ENCODE measurements at places on chromosomes 16 and 17.

GRCh38 chr17:349666-350065 lies 2.9 kb downstream of the RPH3AL start:
- DNase-seq: no peak

- no peak for DNase-seq
Observed at GRCh38 chr17:8150194-8151119, 1.7 kb downstream of the PER1 start.

DNA sequence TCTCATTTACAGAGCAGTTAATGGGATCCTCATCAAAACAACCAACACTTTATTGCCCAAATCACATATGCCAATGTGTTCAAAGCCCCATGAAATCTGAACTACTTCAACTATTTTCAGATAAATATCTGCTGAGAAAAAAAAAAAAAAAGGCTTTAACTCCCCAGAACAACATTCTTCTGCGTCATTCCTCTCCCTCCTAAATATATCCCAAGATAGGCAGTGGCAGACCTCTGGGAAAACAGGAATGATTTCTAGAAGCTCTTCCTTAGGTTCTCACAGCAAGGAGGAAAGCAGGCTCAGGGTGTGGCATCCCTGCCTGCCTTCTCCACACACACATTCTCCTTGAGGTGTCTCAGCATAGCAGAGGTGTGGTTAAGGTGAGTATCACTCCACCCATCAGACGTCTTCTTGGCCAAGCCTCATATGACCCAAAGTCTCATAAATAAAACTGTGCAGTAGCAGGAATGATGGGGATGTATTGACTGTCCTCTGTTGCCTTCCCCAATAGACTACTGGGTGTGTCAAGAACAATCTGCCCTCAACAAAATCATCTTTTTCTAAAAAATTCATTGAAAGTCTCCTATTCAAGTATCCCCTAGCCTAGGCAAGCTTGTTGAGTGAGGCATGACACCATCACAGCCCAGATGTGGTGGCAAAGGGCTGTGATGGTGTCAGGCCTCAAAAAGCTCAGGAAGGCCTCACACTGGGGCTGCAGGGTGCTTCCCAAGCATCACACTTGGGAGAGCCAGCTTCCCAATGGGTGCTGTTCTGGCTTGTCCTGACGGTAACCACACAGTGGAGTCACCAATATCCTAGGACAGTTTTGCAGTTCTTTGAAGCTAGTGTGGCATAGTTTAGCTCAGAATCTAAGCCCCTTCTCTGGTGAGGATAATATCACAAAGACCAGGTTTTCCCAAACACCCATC lies 135.4 kb upstream of the SOX9 start:
- DNase-seq: no peak

GRCh38 chr17:45663772-45664171 lies 120.3 kb upstream of the CRHR1 start:
- DNase-seq: no peak

GRCh38 chr17:8225813-8226535 lies 15.6 kb upstream of the AURKB start:
- no peak for DNase-seq

DNA sequence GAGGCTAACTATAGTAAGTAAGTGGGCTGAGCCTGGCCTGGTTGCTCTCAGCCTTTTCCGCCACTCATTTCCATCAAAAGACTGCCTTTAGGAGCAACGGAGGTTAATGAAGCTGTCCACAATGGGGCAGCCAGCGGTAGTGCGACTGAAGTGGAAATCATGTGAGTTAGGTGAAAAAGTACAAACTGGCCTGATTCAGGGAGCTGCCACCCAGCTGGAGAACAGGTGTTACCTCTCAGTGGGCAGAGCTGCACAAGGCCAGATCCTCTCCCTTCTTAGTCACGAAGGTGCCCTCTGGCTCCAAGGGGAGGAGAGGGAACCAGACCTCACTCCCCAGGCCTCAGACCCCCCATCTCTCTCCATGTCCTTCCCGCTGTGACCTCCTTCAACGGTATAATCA lies 34.4 kb upstream of the CDRT4 start:
- DNase-seq: no peak

DNA sequence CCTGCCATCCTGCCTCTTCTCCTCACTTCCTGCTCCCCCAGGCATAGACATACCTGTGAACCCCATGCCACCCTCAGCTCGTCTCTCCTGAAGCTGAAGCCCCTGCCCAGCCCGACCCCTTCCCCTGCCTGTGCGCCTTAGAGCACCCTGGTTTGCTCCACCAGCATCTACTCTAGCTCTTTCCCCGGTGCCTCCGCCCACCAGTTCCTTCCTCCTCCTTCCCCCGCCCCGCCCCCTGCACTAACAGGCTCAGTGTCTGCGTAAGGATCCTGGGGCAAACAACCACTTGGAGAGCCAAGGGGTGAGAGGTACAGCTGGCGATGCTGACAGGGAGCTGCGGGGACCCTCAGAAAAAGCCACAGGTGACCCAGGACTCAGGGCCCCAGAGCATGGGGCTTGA lies 1.9 kb downstream of the GPR142 start:
- peak; percentile 35 for DNase-seq

GRCh38 chr16:72246423-72246822 lies 74.5 kb upstream of the PMFBP1 start:
- no peak for DNase-seq

DNA sequence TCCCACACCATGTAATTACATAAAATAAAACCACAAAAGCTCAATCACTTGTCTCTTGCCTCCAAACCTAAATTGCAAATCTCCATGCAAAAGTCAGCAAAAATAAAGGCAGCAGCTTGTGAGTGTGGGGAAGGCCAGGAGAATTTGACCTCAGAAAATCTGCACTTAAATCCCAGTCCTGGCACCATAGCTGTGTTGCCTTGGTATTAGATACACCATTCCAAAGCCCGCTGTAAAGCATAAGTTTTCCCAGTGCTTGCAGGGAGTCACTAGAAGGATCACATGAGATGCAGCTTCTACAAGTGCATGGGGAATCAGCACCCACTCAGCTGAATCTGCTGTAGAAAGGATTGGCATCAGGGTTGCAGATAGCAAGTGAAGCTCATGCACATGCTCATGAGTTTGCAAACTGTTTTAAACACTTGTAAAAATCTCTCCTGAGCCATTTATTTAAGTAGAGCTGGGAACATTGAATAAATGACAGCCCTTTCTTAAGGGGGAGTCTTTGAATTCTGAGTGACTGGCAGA lies 495.0 kb upstream of the HSBP1 start:
- no peak for DNase-seq

DNA sequence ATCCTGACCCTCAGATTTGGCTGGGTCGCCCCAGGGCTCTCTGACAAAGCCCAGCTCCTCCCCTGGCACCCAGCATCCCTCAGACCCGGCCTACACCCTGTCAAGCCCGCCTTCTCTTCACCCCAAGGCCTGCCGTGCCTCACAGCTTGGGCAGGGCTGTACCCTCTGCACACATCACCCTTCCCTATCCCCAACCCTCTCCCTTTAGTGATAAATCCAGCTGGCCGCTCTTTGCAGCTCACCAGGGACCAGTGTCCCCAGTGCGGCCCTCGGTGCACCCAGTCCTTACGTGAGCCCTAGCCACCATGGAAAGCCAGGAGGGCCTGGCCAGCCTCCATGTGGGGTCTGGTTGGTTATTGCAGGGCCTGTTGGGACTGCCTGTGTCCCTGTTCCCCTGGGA lies 74.5 kb downstream of the RAI1 start:
- no peak for DNase-seq

DNA sequence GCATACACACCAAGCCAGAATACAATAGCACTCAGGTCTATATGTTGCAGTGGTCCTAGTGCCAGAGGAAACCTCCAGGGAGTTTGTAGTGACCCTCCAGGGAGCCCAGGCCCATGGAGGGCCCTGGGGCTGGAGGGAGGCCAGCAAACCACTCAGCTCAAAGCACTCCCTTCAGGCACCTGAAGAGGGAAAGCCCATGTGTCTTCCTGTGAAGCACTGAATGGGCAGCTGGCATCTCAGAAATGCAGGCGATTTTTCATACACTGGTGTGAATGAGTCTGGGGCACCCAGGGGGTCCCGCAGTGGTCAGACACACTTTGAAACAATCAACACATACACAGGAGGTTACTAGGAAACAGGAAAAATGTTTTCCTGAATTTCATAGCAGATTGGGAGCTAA lies 12.8 kb downstream of the TBC1D26 start:
- no peak for DNase-seq

GRCh38 chr17:64081802-64082799 lies 47.8 kb downstream of the ERN1 start:
- no peak for DNase-seq

- no peak for DNase-seq
Observed at GRCh38 chr17:66858226-66859083, 23.5 kb downstream of the CACNG5 start.

DNA sequence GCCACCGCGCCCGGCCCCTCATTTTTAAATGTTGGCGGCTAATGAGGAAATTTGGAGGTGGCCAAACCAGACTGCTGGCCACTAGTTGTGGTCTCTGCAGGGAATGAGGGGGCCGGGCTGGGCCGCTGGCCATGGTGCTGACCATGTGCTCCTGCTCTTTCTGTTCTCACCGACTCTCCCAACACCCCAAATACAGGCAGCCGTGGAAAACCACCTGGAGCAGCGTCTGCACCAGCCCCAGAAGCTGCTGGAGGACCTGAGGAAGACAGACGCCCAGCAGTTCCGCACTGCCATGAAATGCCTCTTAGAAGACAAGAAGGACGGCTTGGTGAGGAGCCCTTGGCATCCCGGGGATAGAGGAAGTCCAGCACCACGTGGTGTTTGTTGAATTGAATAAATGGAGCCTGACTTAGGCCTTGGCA lies 21.3 kb downstream of the OTOA start:
- DNase-seq: no peak

GRCh38 chr16:70395345-70395901 lies 43.5 kb downstream of the ST3GAL2 start:
- DNase-seq: no peak

- no peak for DNase-seq
Observed at GRCh38 chr16:19382084-19382801, 35.4 kb upstream of the TMC5 start.

GRCh38 chr16:50468749-50469078 lies 79.5 kb upstream of the NKD1 start:
- no peak for DNase-seq

DNA sequence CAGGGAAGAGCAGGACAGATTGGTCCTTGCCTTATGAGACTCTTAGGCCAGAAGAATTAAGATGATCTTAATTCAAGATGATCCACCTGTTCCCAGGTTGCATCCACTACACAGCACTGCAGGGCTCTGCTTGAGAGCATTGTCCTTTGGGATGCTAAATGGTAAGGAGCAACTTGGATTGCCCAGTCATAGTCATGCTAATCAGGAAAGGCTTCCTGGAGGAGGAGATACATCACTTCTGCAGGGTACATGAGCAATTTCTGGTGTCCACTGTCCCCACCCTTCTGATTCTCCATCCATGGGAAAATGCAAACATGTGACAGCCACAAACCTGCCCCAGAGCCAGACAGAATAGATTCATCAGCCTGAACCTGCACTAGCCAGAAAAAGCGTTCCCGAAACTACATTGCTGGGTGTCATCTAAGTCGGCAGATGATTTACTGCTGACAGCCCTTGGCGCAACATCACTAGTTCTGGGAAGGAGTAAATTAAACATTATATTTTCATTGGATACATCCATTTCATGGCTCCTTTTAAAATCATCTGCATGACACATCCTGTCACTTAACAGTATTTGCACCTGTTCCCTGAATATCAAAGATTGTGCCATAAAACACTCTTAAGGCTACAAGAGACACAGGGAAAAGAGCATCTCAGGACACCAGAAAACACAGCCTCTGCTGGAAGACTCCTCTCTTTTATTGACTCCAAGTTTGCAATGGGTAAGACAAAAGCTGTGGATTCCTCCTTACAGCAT lies 282.2 kb downstream of the MAF start:
- DNase-seq: no peak

- DNase-seq: no peak
Observed at GRCh38 chr16:63742150-63742549, 1379.7 kb downstream of the CDH11 start.

- DNase-seq: no peak
Observed at GRCh38 chr17:4969047-4969550, 1.5 kb upstream of the SPAG7 start.

GRCh38 chr17:6775871-6776405 lies at the start of gene FBXO39:
TSS of gene FBXO39 (plus strand) at chr17:6776215. CDS start at chr17:6779869, 3,654 bp downstream.
- no peak for DNase-seq

GRCh38 chr16:60031740-60032139 lies 1297.6 kb upstream of the GOT2 start:
- DNase-seq: no peak

- DNase-seq: no peak
Observed at GRCh38 chr17:19748807-19749193, 702 bp upstream of the ALDH3A1 start.

GRCh38 chr16:57514791-57515600 lies 21.4 kb downstream of the CCDC102A start:
- DNase-seq: no peak

- no peak for DNase-seq
Observed at GRCh38 chr17:47243737-47244598, 9.7 kb upstream of the ITGB3 start.

GRCh38 chr16:48201515-48202201 lies 42.4 kb upstream of the LONP2 start:
- no peak for DNase-seq

- DNase-seq: no peak
Observed at GRCh38 chr17:50620858-50621257, 13.8 kb upstream of the ABCC3 start.

DNA sequence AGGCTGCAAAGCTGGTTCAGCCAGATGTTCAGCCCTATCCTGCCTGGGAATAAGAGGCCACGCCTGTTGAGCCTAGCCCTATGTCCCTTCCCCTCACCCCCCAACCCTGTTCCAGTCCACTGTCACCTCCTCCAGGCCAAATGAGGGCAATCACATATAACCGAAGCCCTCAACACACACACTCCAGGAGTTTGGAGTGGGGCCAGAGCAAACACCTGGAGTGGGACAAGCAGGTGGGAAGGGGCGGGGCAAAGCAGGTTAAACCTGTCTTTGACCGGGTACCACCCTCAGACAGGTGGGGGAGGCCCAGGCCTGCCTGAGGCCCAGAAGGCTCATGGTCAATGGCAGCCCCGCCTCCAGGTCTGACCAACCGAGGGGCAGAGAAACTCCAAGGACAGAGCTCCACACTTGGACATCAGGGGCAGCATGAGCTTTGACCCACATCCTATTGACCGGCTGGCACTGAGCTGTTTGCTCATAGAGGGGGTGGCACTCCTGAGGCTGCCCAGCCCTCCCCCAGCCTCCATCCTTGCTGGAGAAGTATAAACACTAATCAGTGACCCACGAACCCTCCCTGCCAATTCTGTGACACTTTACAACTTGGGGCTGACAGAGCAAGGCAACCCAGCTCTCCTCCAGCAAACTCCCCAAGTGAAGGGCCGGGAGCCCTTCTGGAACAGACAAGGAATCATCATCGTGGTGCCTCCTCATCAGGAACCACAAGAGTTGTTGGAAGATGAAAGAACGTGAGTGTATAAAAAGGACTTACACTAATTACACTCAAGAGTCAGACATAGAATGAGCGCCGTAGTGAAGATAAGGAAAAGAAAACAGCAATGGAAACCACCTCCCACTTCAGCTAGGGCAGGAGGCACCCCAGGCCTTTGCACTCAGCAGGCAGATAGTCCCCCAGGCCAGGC lies 1.5 kb downstream of the ESRP2 start:
- DNase-seq: no peak

GRCh38 chr17:19265755-19266154 lies 28.6 kb downstream of the EPN2 start:
- no peak for DNase-seq

Measured in stimulated activated CD8-positive, alpha-beta memory T cell treated with anti-CD3 and anti-CD28 coated beads, Interleukin-15, amount 100 ng/mL, for 4 hours (primary cell).